ENCODE measurements at places on chromosomes 2 and 18.

GRCh38 chr2:8761529-8762164, 75.8 kb downstream of the KIDINS220 start:
- DNase-seq = peak; percentile 27

DNA sequence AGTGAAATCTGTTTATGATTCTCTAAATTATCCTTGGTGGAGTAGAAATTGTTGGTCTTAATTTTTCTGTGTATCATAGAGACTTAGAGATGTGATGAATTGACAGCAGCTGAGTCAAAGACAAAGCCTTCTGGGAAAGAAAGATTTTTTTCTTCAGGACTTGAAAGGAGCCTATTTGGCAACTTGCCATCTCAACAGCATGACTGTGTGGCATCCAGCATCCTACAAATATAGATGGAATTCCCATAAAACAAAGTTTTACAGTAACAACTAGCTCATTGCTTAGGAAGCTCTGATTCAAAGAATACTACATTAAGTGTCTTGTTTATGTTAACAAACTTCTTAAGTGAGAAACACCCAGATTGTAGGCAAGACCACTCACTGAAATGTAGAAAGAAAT, 79.2 kb upstream of the SETBP1 start:
- no peak for DNase-seq

- DNase-seq = no peak
These were observed 898.3 kb downstream of the CPS1 start for GRCh38 chr2:211454679-211455078.

GRCh38 chr18:54233228-54233625, 8.8 kb upstream of the MBD2 start:
- DNase-seq = no peak

GRCh38 chr2:181441670-181442069, 15.5 kb upstream of the ITGA4 start:
- DNase-seq = no peak

DNA sequence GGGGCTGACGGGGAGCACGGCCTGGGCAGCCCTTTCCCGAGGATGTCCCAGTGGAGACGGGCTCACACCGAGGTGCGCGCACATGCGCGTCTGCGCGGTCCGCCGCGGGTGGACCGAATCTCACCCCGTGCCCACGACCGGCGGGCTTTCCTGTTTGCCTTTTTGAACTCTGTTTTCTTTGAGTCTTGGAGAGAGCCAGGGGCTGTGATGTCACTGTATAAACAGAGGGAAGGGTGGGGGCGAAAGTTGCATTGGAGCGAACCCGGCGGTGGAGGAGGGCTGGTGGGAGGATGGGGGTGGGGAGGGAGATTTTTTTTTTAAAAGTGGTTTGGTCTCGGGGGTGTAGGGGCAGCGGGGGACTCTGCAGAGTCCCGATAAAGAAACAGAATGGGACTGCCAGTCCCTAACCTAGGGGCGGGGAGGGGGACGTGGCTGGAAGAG, 141.2 kb upstream of the CTAGE1 start:
- no peak for DNase-seq

- DNase-seq = peak; percentile 34
These were observed 59.9 kb upstream of the REG3A start for GRCh38 chr2:79219383-79219988.

- DNase-seq = no peak
These were observed 446.6 kb downstream of the IRS1 start for GRCh38 chr2:226352941-226353560.

- no peak for DNase-seq
These were observed 48.4 kb downstream of the HK2 start for GRCh38 chr2:74882299-74882687.

DNA sequence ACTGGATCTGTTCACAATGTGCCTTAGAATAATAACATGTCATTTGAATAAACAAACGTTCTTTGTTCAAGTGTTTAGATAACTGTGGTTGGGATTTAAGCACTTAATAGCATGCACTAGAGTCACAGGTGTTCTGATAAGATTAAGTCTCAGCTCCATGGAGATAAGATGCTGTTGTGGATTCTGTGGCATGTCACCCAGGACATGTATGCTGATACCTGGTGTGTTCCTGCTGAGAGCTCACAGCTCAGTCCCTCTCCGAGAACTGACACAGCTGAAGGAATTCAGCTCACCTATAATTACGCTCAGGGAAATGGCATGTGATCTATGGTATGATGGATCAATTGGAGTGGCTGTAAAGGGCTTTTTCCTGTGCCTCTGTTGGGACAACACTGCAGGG, 75.4 kb upstream of the ST6GAL2 start:
- DNase-seq = no peak

DNA sequence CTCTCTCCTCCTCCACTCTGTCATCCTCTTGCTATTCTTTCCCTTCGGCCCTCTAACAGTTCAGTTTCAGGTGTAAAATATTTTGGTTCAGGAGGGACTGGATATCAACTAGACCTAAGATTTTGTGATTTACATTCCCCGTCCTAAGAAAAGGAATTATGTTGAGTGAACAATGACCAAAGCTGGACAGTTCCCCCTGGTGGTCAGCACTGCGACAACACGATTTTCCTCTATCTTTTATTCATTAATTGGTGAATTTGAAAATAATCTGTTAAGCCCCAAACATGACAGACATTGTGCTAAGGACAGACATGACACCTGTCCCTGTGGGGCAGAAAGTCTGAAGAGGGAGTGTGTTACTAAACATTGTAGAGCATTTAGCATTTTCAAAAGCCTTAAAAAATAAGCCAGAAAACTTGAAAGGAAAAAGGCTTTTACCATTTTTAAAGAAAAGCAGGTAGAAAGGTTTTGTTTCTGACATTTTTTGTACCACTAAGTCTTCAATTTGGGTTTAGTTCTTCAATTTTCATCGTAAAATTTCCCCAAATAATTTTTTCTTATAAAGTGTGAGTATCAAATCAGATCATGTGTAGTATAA, 28.4 kb upstream of the GTF2A1L start:
- DNase-seq = peak; percentile 25
